ENCODE measurements at places on chromosomes 5 and 9.

GRCh38 chr5:110477911-110478310, 248.6 kb downstream of the TMEM232 start:
- DNase-seq: no peak

GRCh38 chr5:57386958-57387357, 95.7 kb downstream of the ACTBL2 start:
- DNase-seq: no peak

- DNase-seq: peak; percentile 84
These were observed 94.9 kb downstream of the DENND1A start for GRCh38 chr9:123834889-123835562.

DNA sequence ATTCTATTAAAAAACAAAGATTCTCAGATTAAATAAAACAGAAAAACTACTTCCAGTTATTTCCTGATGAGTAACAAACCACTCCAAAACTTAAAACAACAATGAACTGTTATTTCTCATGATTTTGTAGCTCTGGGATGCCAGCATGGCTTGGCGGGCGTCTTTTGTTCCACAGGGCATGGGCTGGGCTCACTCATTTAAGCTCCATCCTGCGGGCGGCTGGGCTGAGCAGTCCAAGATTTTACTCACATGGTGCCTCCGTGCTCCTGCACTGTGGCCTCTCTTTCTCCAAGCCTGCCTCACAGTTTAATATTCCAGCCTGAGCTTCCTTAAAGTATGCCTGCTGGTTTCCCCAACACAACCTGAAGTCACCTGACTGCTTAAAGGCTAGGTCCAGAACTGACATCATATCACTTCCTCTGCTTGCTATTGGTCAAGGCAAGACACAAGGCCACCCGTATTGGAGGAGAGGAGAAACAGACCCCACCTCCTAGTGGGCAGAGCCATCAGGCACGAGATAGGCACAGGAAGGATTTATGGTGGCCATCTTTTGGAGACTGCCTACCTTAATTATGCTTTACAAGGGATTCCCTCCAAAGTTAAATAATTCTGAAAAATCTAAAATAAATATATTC, 41.6 kb upstream of the ZBTB43 start:
- no peak for DNase-seq

GRCh38 chr5:135609981-135610380, 31.2 kb upstream of the CXCL14 start:
- DNase-seq: no peak

DNA sequence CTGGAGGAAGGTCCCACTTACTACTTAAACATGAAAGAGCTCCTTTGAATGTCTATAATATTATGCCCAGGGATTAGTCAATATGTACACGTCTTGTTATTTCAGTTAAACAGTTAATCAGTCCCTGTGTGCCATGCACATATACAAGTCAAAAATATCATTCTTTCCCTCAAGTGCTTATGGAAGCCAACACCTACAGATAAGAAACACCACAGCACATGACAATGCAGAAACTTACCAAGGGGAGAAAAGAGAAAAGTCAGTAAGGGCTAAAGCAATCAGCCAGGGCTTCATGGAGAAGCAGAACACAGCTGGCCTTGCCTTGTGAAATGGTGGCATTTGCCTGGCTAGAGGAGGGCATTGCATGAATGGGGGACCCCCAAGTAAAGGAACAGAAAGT, 88.3 kb downstream of the SNCAIP start:
- no peak for DNase-seq

DNA sequence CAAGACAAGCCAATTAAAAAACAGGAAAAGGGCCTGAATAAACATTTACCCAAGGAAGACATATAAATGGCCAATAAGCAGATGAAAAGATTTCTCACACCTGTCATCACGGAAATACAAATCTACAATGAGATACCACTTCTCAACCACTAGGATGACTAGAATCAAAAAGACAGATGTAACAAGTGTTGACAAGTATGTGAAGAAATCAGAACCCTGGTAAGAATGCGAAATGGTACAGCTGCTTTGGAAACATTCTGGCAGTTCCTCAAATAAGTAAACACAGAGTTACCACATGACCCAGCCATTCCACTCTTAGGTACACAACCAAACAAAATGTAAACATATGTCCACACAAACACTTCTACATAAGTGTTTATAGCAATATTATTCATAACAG, 32.5 kb downstream of the LEAP2 start:
- DNase-seq: no peak

GRCh38 chr5:167951116-167951515, 340.3 kb upstream of the WWC1 start:
- DNase-seq: no peak

Measured in GF-D8 (cell line).